ENCODE measurements at places on chromosomes 7 and 10.

DNA sequence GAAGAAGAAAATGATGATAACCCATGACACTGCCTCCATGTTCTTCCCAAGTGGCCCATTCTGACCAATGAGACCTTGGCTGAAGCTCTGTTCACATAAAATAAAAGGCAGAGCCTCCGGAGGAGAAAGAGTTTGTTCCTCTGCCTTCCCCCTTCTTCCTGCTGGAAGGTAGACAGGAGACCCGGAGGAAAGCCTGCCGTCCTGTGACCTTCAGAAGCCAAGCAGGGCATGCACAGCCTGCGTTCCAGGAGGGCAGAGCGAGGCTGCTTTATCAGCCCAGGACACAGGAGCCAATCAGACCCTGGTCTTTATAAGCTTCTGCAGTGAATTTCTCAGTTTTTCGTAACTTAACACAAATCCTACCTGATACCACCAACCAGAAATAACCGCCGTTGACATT is 8.6 kb upstream of the GRID1 start:
- no peak for DNase-seq

DNA sequence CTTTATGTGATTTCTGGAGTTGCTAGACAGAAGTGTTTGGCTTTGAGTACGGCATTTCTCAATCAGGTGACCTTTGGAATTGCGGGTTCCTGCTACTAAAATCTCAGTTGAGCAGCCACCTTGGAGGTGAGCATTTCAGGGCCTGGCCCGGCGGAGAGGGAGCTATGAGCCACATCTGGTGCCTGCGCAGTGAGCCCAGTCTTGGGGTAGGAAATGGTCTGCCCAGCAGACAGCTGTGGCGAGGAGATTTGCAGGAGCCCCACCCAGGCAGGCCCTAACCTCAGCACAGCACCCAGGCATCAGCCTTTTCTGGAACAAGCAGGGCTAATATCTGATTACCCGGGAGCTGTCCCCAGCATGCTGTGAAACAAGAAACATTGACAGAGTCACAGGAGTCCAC is 547.9 kb upstream of the FOXK1 start:
- no peak for DNase-seq

- DNase-seq = no peak
Observed at GRCh38 chr10:72883861-72884260, 9.7 kb upstream of the OIT3 start.

GRCh38 chr10:27719052-27719451 is 26.6 kb downstream of the MKX start:
- no peak for DNase-seq

- DNase-seq = no peak
Observed at GRCh38 chr7:100071018-100071723, 10.4 kb downstream of the ZNF3 start.

DNA sequence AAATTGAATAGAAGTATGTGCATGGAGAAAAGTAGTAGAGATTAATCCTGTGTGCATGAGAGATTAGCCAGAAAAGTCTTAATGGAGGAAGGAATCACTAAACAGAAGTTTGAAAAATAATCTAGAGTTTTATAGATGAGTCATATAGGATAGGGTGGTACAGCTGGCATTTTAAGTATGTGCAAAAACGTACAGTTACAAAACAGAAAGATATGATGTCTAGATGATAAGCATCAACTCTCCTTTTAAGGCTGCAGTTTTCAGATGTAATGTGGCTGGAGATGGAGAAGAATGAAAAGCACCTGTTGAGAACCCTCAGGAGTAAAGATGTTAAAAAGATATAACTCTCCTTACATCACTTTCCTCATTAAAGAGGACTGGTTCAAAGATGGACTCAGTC is 271.3 kb downstream of the STK31 start:
- no peak for DNase-seq

DNA sequence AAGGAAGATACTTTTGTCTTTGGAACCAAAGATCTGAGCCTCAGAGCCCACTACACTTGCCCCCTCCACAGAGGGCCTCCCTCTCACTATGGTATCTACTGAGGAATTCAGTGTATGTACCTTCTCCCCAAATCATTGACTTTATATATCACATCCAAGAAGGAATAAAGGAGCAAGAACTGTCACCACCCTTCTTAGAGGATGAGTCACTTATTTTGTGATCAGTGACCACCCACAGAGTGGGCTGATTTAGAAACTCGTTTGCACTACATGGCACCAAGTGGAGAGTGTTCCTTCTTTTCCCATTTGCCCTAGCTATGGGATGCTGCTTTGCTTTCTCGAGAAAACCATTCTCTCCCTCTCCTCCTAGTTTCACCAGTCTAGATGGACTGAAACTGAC is 5.7 kb downstream of the TMEM243 start:
- DNase-seq = no peak

GRCh38 chr10:43120929-43121314 is 17.3 kb upstream of the CSGALNACT2 start:
- DNase-seq = peak; percentile 89

DNA sequence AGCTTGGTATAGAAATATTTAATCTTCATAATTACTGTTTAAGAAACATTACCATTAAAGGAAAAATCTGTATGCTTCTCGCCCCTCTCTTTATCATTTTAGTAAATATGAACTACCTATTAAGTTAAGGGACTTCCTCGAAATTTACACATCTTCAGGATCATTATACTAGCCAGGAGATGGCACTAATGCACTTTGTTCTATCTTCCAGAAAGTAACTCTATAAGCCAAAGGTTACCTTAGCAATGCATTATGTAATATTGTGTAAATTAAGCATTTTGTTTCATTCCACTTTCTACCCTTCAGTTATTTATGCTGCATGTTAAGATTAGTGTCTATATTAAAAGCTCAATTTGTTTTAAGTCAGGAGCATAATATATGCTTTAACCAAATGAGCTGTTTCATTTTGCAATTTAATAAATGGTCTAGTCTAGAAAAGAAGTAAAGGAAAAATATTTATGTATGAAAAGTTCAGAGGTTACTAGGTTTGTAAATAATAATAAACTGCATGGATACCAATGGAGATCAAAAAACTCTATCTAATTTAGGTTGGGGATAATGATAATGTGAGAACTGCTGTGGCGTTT is 128.5 kb downstream of the ANKRD7 start:
- DNase-seq = no peak

GRCh38 chr7:150404172-150404804 is 25.2 kb downstream of the ZNF775 start:
- no peak for DNase-seq

GRCh38 chr10:132637477-132638129 is 100.0 kb downstream of the INPP5A start:
- peak; percentile 22 for DNase-seq

DNA sequence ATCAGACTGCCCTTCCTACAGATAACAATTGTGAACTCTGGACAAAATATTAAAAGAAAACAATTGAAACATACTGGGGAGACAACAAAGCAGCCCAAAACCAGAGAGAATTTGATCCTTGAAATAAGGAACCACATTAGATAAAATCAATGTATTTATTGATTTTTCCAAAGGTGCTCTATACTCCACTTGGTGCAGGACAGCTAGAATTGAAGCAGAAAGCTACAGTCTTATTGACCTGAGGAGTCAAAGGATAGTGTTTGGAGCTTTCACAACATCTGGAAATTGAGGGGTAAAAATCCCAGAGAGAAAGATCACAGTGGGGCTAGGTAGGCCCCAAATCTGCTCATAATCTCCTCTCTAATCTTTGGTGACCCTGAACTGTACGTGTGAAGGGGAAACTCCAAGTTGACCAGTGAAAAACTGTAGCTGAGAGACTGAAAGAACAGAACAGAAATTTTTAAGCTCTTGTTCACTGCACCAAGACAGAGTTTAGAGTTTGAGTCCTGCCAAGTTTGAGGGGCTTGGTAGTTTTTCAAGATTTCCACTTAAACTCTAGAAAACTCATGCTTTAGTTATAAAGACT is 70.2 kb downstream of the SAMD9 start:
- DNase-seq = no peak

GRCh38 chr10:56348101-56348500 is 13.0 kb downstream of the ZWINT start:
- DNase-seq = no peak

DNA sequence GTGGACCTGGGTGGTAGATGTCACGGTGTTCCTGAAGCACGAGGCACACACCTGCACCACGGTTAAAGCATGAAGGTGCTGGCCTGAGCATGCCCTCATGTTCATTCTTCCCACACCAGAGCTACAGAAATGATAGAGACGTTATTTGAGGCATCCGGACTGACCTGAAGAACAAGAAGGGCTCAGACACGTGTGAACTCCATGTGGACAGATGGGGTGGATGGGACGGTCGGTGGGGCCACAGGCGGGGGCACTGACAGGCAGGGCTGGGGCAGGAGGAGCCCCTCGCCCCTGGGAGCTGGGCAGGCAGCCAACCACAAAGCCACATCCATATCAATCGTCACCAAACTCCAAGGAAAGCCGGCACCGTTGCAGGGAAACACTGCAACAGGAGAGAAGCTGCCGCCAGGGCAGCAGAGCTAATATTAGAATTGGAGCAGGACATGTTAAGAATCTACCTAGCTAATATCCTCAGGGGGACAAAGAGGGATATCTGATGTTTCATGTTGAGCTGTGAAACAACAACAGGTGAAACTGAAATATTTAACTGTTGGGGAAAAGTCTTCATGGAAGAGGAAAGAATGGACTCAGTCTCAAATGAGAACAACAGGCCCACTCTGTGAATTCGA is 37.8 kb upstream of the DIP2C start:
- no peak for DNase-seq

DNA sequence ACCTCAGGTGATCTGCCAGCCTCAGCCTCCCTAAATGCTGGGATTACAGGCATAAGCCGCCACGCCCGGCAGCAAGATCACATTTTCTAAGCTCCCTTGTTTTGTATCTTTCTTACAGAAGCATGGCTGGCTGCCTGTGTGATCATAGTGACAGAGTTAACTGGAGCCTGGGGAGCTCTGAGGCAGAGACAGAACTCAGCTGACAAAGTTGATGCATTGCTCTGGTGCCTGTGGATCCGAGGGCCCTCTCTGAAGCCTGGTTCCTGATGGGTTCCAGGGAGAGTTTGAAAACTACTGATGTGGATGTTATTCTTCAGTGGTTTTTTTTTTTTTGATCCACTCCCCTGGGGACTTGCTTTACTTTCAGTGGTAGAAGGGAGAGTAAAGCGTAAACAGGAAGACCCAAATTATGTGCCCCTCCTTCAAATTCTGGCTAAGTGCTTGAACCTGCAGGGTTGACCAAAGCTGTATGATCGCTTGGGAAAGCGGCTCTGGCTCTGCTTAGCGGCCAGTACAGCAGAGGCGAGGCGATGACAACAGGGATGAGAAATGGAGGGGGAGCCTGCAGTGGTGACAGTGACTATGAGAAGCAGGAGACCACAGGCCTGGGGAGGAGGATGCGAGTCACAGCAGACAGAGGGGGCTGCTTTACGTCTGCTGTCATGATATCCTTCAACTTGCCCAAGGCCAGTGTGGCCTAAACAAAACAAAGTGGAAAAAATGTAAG is 6.8 kb upstream of the EFCAB10 start:
- DNase-seq = peak; percentile 25

DNA sequence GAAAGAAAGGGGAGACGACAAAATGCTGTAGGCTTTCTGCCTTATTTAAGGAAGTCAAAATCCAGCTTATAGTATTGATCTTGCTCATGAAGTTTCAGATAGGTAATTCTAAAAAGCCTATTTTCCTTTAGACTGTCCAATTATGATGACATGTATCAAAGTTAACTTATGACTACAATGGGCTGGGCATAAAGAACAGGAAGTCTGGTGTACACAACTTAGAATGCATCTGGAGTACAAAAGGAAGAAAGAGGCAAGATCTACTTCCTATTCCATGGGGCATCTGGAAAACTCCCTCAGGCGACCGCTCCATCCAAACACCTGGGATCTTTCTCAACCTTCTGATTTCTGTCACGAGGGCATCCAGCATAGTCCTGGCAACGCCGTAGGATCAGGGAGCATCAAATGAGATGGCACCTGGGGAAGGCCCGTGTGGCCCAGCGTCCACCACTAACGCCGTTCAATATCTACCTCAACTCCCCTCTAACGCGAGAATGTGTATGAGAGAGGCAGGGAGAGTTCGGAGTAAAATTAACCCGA is 512 bp downstream of the FAM24B start:
- DNase-seq = no peak

- DNase-seq = no peak
Observed at GRCh38 chr10:58697691-58698090, 185.0 kb downstream of the BICC1 start.

- DNase-seq = no peak
Observed at GRCh38 chr10:51231754-51232153, 157.5 kb downstream of the PRKG1 start.

GRCh38 chr7:148204639-148205304 is 385.8 kb upstream of the C7orf33 start:
- DNase-seq = no peak

- no peak for DNase-seq
Observed at GRCh38 chr7:124918662-124919061, 11.0 kb downstream of the POT1 start.

GRCh38 chr10:130929422-130930325 is 381.8 kb downstream of the TCERG1L start:
- DNase-seq = no peak

GRCh38 chr7:99543081-99543671 is 8.7 kb downstream of the FAM200A start:
- DNase-seq = no peak

DNA sequence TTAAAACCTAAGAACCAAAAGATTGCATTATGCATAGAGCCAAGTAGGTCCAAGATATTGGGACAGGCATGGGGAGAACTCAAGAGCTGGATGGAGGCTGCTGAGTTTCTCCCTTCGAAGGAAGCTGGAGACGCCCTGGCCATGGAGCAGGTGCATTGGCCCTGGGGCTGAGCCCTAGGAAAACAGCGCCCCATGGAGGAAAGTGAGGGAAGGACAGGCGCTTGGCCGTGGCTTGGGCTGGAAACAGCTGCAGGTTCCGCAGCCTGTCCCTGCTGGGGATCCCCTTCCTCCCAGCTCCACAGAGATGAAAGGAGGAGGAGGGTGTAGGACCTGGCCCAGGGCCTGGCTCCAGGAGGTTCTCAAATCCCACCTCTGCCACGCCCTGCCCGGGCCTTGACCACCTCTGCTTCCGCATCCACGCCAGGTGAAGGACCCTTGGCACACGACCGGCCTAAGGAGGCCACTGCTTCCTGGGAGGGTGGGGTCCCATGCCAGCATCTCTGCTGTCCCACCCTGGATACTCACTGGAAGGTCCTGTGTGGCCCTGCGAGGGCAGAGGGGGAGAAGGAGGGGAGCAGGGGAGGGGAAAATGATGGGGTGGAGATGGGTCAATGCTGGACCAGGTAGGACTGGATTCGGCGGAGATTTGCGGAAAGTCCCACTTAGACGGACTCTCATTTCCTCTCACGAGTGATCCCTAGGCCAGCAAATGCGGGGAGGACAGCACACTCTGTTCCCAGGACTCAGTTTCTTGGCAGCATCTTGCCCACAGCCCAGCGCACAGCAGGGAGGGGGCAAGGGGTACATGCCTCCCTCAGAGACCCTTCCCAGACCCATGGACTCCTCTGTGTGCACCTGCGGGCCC is 258.6 kb upstream of the TCERG1L start:
- DNase-seq = no peak

GRCh38 chr7:148398844-148399365 is 191.7 kb upstream of the C7orf33 start:
- no peak for DNase-seq
